Ascending aorta (tissue), 2 donors: ENCODE measurements at places on chromosomes 13 and 19. TPM values are rescaled to one million over a fixed set of nuclear protein-coding genes. Genes with fewer than 3 reads are reported as not detected.

GRCh38 chr19:51772977-51773376, 12.0 kb downstream of the FPR2 start:
- DNase-seq, result no peak

- no peak for DNase-seq
These were observed 11.9 kb downstream of the GADD45B start for GRCh38 chr19:2487842-2488241.

- no peak for DNase-seq
These were observed 69.8 kb downstream of the ALOX5AP start for GRCh38 chr13:30805132-30805537.

GRCh38 chr13:22137361-22138050, 466.6 kb downstream of the FGF9 start:
- DNase-seq, result no peak

DNA sequence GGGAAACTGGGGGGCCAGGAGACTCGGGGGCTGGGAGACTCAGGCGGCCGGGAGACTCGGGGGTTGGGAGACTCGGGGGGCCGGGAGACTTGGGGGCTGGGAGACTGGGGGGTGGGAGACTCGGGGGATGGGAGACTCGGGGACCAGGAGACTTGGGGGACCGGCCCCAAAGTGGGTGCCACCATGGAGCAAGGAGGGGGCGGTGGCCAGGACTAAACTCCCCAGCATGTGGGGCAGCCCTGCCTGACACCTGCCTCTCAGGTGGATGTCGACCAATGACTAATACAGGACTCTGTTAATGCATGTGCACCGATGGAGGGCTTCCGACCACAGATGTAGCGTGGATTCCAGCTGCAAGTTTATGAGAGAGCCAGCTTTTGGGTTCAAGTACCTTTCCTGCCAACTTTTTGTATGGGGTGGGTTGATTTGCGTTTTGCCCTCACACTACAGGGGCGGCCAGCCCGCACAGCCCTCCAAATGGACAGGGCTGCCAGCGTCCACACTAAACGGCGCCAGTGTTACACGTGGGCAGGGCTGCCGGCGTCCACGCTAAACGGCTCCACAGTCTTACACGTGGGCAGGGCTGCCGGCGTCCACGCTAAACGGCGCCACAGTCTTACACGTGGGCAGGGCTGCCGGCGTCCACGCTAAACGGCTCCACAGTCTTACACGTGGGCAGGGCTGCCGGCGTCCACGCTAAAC, 62.2 kb downstream of the RASA3 start:
- DNase-seq, result no peak

DNA sequence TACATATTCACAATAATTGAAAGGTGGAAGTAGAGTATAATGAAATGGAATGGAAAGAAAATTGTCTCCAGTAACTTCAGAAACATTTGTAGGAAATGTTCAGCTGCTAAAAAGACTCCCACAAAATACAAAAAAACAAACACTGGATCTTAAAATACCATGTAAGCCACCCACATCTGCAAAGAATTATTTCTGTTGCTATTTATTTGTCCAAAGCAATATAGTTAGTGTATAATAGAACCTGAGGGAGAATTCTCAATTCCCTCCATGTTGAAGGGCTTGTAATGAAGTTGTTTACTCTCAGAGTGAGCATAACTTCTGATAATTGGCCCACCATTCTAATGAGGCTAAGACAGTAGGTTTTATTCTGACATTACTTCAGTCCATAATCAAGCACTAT, 37.4 kb upstream of the KLF12 start:
- DNase-seq, result no peak

GRCh38 chr13:50224534-50224933, 209.3 kb downstream of the KCNRG start:
- no peak for DNase-seq

DNA sequence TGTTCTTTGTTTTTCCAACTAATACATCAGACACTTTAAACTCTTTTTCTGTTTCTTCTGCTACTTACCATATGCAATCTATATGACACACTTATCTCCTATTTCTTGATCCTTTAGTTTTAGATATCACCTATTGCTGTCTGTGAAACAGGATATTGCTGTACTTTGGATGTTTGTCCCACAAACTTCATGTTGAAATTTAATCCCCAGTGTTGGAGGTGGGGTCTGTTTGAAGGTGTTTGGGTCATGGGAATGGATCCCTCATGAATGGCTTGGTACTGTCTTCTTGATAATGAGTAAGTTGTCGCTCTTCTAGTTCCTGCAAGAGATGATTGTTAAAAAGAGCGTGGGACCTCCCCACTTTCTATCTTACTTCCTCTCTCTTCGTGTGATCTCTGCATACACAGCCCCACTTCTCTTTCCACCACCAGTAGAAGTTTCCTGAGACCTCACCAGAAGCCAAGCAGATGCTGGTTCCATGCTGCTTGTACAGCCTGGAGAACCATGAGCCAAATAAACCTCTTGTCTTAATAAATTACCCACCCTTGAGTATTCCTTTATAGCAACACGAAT, 244.2 kb downstream of the NHLRC3 start:
- DNase-seq, result no peak

DNA sequence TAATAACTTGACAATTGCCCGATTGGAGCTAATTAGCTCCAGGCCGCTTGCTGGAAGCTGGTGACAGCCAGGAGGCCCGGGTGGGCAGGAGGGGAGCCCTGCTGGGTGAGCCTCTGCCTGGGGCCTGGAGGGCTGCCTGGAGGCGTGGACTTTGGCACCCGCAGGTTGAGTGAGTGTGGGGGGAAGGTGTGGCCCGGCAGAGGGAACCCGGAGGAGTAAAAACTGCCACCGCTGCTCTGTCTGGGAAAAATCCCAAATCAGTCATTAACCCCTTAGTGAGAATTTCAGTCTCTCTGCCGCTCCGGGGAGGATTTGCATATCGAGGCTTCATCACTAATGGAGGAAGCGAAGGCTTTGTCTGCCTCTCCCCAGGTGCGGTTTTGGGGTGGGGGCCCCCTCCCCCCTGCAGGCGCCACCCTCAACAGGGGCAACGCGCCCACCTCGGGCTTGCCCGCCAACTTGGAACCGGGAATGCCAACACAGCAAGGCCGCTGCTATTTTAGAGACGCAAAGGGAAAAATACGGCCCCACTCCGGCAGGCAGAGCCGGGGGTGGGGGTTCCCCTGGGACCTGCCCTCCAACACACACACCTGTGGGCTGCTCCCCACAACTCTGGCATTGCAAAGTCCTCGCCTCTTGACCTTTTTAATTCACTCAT, 6.2 kb downstream of the EFNA2 start:
- DNase-seq, result no peak

GRCh38 chr13:58085274-58085673, 453.7 kb downstream of the PCDH17 start:
- no peak for DNase-seq

The ZNF264 gene
- total RNA-seq, result 183 TPM

The SBK2 gene
- total RNA-seq, result not detected

GRCh38 chr13:61276401-61276800, 139.2 kb downstream of the PCDH20 start:
- DNase-seq, result no peak

The PLK5 gene
- total RNA-seq, result not detected

DNA sequence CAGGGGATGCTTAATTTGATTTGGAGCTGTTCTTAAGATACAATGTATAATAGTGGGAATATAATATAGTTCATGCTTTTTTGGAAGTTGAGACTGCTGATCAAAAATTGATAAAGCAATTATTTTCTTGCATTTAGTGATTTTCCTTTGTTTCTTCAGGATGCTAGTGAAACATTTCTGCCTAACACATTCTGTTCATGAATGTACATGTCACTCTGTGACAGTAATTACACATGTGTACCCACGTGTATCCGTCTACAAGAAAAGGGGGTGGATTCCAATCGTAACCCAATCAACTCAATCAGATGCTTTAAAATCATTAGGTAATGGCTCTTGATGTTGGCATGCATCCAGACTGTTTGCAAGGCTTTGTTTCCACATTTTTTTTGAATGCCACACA, 5.0 kb upstream of the FRY start:
- no peak for DNase-seq

DNA sequence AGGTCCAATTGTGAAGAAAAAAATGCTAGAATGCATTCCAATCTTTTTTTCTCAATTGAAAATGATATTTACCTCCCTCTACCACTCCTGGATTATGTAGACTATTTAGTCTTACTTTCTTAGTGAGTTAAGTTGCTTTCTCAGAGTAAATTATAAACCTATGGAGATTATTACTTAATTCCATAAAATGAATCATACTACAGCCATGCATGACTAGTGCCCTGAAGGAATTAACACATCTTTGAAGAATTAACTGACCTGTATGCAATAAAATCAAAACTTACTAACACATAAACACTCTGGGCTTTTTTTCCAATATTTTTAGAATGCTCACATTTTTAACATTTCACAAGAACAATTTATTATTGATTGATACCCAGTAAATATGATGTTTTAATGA, 379.4 kb upstream of the DACH1 start:
- no peak for DNase-seq

GRCh38 chr13:95411428-95412040, 110.3 kb upstream of the ABCC4 start:
- no peak for DNase-seq

DNA sequence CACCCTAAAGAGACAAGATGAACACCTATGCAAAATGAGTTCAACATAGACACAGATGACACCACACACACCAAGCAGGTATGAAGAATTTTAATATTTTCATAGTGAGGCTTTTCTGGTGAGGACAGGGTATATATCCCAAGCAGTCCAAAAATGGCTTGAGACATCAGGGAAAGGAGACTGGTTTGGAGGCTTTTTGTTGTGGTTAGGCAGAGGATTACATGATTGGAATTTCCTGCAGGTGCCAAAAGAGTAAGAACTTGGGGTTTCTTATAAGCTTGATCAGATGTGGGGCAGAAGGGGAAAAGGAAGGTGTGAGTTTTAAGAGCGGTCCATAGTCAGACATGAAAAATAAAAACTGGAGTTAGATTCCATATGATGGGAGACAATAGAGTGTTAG, 420.8 kb upstream of the SLITRK1 start:
- no peak for DNase-seq

The SIGLEC10 gene
- total RNA-seq, result 5.4 TPM

DNA sequence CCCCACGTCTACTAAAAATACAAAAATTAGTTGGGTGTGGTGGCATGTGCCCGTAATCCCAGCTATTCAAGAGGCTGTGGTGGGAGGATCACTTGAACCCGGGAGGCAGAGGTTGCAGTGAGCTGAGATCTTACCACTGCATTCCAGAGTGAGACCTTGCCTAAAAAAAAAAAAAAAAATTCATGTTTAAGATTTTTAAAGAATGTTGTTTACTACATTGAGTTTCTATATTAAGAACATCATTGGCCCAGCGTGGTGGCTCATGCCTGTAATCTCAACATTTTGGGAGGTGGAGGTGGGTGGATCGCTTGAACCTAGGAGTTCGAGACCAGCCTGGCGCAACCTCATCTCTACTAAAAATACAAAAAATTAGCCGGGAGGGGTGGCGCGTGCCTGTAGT, 31.9 kb upstream of the FLT1 start:
- no peak for DNase-seq

DNA sequence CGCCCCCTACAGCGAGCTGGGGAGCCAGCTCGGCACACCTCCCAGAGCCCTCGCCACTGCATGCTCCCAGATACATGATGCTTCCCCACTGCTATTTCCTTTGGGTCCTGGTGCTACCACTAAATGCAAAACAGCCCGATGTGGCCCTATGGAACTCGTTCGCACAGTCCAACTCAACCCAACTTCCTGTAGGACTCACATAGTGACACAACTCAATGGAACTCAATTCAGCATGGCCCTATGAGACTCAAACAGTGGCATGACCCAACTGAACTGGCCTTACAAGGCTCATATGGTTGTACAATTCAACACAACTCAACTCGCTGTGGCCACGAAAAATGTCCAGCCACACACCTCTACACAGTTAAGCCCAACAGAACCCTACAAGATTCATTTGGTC, 3.5 kb downstream of the KCNA7 start:
- no peak for DNase-seq

The IRGC gene
- not detected for total RNA-seq

DNA sequence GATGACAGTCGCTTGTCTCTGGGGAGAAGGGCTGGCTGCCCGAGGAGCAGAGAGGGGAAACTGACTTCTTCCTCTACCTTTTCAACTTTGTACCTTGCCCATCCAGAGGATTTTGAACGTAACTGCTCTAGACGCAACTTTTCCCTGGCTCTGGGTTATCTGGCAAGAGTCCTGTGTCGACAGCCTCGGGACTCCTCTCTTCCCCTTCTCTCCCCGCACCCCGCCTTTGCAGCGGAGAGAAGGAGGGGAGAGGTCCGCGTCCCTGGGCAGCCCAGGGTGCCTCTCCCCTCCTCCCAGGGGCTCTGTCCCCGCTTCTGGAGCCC, 574 bp downstream of the SH3GL1 start:
- no peak for DNase-seq

- no peak for DNase-seq
These were observed 583 bp downstream of the ZNF615 start for GRCh38 chr19:52007451-52007805.

The ZNF135 gene
- 3.7 TPM for total RNA-seq

DNA sequence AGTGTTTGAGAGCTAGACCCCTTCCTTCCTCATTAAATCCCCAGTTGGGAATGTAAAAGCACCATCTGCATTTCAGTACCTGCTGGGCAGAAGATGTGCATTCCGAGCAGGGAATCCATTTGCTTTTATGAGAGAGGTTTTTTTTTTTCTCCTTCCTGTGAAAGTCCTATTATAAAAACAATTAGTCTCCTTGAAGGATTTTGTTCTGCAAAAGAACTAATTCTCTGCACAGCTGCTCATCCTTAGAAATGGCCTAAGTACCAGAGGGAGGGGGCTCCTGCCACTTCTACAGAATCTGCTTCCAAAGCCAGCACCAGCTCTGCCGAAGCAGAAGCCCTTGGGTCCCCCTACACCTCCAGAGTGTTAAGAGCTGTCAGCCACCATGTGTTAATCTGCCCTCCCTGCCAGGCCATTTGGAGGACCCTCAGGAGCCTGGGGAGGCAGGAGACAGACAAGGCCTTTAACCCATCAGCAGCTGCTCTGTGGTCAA, 36.4 kb upstream of the SERPINE3 start:
- no peak for DNase-seq

GRCh38 chr13:31121379-31122140, 40.1 kb downstream of the HSPH1 start:
- DNase-seq, result no peak

DNA sequence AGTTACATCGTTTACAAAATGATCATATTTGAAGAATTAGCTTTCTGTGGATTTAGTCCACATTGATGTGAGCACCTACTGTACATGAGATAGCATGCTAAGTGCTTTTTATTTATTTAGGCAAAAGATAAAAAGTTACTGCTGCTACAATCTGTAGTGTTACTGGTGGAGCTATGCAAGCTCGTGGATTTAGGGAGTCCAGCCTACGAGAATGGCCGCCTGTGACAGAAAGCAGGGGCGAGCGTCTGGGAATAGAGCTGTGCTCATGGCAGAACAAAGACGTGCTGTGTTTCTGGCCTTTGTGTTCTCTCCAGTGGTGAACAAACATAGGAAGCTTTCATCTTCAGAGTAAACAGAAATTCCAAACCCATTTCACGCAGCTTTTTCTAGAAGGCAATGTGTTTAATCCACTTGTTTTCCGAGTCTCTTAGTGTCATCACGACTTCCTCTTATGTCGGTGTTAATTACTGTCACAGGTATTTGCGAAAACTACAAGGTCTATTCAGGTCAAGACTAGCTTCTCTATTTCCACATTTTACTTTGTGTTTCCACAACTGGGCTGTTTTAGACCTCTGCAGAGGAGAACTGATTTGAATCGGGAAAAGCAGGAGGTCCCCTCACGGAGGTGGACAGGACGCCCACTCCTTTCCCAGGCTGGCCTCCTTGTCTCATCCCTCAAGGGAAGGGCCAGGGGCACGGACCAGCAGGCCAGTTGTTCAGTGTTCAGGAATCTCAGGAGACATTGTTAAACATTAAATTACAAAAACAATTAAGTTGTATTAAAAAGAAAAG, 67.3 kb downstream of the ATP11A start:
- DNase-seq, result no peak
